Ascending aorta (tissue), 2 donors: ENCODE measurements at places on chromosomes 6 and 20.

DNA sequence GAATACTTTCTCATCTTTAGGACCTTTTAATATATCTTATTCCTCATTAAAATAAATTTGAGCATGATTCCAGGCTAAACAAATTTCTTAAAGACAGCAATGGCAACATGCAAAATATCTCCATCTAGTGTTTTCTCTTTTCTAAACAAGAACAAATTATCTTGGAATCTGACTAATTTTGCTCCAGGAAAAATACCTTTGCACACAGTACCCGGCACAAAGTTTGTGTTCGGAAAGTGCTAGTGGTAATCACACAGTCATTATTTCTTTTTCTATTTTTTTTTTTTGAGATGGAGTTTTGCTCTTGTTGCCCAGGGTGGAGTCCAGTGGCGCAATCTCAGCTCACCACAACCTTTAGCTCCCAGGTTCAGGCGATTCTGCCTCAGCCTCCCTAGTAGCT lies 8.2 kb upstream of the EFHC1 start:
- no peak for DNase-seq

DNA sequence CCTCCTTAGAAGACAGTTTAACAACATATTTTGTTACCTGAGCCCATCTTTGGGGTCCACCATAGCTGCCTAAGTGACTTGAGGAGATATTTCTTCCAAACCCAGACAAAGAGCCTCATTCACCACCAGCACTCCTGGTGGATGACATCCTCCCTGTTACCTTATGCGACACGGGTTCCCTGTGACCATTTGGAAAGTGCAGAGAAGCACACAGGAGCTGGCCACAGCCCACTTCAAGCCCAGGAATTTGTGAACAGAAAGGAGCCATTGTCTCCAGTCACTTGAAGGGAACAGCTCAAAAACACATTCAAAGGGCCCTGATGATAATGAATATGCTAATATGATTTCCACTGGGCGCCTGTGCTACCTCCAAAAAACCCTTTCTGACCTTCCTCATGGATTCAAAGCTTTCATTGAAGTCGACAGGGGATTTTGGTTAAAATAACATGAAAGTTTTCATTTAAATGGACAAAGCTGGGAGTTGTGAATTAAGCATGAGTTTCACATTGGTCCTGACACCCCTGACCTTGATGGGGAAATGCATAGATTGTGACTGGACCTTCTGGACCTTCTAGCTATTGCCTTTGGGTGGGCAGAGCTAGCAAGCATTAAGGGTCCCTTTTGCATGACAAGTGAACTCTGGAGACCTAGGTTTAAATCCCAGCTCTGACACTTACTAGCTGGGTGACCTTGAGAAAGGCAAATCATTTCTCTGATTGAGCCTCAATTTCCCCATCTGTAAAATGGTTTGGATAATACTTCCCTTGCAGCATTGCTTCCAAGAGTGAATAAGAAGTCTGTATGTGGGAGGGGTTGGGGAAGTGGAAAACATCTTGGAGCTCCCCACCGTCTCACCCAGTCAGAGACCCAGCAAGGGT lies 83.3 kb upstream of the SIRPA start:
- DNase-seq, result no peak

- no peak for DNase-seq
Measured at GRCh38 chr6:169248521-169248971, 5.1 kb downstream of the THBS2 start.

- no peak for DNase-seq
Measured at GRCh38 chr6:10403385-10404106, 11.3 kb downstream of the TFAP2A start.

GRCh38 chr6:92723390-92723931 lies 695.9 kb downstream of the EPHA7 start:
- no peak for DNase-seq

- DNase-seq, result no peak
Measured at GRCh38 chr6:113141901-113142300, 715.2 kb upstream of the MARCKS start.

DNA sequence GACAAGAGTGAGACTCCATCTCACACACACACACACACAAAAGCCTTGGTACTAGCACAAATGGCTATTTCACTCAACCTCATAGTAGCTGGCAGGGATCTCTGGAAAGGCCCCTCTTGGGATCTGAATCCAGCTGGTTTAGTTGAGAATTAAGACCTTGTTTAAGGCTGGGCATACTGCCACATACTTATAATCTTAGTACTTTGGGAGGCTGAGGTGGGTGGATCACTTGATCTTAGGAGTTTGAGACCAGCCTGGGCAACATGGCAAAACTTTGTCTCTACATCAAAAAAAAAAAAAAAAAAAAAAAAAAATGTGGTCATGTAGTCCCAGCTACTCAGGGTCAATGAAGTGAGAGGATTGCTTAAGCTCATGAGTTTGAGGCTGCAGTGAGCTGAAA lies 628.3 kb downstream of the MMUT start:
- no peak for DNase-seq

- DNase-seq, result no peak
Measured at GRCh38 chr6:128516514-128516898, 3.9 kb downstream of the PTPRK start.

- no peak for DNase-seq
Measured at GRCh38 chr20:41956338-41957074, 338.3 kb upstream of the CHD6 start.

- DNase-seq, result no peak
Measured at GRCh38 chr20:51503376-51503775, 39.1 kb downstream of the NFATC2 start.

GRCh38 chr20:11626551-11626950 lies 291.1 kb upstream of the BTBD3 start:
- no peak for DNase-seq

GRCh38 chr6:138691595-138692057 lies 81.9 kb upstream of the CCDC28A start:
- DNase-seq, result no peak

GRCh38 chr20:39075731-39076130 lies 113.6 kb downstream of the DHX35 start:
- DNase-seq, result no peak

GRCh38 chr6:137046871-137047412 lies 2.2 kb upstream of the IL20RA start:
- no peak for DNase-seq

- DNase-seq, result no peak
Measured at GRCh38 chr6:157272866-157273755, 50.2 kb downstream of the TMEM242 start.

DNA sequence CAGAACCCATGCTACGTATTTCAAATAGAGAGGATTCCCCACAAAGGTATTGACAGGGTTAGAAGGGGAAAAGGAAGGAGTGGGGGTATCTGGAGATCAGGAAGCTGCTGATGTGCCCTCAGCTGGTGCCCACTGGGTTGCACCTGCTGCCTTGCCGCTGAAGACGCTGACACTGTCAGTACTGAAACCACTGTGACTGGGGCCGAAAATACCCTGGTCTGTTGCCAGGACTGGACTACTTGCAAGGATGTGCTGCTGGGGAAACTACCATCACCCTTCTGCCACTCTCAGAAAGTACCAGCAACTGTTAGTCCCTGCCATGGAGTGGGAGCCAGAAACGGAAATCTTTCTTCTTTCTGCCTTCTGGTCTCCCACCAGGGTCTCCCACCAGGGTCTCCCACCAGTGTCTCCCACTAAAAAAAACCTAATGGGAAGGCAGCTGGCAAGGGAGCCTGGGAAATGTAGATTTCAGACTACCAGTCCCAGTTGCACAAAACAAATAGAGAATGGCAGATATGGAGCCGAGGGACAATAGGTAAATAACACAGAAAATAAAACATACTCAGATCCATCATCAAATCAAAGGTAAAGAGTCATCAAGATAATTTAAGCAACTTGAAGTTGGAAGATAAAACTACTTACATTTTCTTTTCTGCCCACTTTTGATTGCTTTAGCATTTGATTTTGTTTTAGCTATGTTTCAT lies 204.8 kb downstream of the TPBG start:
- DNase-seq, result no peak

- no peak for DNase-seq
Measured at GRCh38 chr6:56002336-56002735, 126.9 kb upstream of the BMP5 start.

DNA sequence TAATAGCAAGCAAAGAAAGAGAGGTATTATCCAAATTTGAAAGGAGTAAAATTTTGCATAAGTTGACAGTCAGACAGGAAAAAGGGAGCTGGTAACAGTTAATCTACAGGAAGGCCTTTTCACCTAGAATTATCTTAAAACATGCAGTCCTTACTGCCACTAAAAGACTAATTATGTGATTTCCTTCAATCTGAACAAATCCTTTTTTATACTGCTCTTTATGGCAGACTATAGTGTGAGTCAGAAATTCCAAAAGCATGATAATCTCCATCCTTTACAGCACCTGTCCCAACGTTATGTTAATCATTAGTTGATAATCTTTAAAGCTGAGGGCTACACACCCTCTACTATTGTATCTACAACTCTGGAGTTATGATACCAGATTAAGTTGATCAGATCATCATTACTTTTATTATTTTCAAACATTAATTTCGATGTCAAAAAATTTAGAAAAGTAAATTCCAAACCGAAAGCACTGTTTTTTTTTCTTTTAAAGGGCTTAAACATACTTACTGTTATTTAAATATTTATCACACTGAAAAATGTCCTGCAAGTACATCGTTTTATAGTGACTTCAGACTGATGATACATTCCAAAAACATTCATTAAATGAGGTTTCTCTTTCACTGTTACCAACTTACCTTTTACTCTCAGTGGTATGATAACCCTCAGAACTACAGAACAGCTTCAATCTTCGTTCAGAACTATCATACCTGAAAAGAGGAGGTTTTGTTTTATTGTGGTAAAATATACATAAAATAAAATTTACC lies 33.2 kb upstream of the AKAP7 start:
- no peak for DNase-seq

DNA sequence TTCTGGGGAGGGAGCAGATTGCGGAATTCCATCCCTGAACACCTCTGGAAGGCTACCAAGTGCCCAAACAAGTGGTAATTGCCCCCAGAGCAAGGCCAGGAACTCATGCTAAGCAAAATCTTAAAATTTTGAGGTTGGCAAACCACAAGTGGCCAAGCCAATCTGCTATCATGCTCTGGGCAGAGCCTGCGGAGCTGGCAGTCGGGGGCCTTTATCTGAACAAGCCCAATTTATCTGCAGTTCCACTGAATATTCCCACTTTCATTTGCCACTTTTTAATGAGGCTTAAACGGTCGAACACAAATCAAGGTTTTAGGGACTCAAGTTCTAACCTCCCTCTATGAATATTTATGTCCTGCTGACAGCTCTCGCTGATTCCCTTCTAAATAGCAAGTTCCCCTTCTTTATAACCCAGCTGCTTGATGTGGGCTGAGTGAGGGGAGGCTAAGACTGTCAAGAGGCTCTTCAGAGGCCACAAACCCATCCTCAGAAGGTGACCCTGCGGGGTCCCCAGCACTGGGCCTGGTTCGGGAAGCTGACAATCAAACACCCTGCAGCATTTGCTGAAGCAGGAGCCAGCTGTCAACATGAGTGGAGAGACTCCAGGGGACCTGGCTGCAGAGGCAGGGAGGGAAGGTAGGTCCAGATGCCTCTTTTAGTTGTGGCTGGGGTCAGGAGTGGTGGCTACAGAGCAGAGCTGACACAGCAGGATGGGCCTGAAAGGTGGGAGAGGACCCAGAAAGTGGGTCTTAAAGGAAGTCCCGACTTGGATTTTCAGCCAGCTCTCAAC lies 11.9 kb downstream of the CCDC167 start:
- DNase-seq, result no peak

DNA sequence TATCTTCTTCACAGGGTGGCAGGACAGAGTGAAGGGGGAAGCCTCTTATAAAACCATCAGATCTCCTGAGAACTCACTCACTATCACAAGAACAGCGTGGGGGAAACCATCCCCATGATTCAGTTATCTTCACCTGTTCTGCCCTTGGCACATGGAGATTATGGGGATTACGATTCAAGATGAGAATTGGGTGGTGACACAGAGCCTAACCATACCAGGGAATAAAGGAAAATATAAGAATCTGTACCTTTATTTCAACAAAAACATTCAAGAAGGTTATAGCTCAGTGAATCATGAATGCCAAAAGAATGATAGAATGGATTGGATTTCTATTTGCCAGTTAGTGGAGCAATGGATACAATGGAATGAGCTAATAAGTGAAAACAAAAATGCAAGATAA lies 214.4 kb downstream of the PTPRK start:
- no peak for DNase-seq

GRCh38 chr6:84361372-84362192 lies 134.1 kb upstream of the CEP162 start:
- no peak for DNase-seq

DNA sequence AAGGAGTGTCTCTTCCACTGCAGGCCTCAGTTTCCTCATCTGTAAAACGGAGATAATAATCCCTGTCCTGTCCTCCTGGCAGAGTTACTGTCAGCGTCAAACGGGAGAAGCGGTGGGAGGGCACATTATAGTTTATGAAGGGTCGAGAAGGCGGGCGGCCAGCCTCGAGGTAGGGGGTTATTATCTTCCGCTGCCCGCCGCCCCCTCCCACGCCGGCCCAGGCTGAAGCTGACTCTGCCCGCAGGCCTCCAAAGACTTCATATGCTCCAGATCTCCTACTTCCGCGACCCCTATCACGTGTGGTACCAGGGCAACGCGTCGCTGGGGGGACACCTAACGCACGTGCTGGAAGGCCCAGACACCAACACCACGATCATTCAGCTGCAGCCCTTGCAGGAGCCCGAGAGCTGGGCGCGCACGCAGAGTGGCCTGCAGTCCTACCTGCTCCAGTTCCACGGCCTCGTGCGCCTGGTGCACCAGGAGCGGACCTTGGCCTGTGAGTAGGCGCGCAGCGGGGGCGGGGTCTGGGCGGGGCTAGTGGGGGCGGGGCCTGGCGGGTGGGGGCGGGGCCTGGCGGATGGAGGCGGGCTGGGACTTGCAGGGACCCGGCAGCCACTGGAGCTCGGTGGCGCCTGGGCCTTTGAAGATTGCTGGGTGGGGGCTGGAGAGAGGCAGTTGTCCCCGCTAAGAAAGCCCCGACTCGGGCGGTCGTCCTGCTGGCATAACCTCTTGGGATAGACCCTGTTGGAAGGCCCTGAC lies 2.8 kb downstream of the PROCR start:
- DNase-seq, result no peak

DNA sequence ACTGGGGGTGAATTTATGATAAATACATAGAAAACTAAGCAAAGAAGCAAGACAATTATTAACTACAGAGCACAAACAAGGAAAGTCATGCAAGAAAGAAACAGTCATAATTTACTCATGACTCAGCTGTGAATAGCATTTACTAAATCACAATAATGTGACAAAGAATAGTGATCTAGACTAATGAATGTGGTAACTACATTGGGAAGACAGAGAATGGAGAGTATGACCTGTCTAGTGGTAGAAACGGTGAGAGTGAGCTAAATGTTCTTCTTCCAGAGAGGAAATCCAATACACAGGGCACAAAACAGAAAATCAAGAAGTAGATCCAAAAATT lies 153.5 kb upstream of the DST start:
- no peak for DNase-seq
